ENCODE measurements at places on chromosomes 11 and 22. TPM values are rescaled to one million over a fixed set of nuclear protein-coding genes. Genes with fewer than 3 reads are reported as not detected.

Gene CCDC116
- total RNA-seq = 0.29 TPM

Gene TRIM51
- total RNA-seq = not detected

Gene CCDC117
- total RNA-seq = 20.0 TPM

DNA sequence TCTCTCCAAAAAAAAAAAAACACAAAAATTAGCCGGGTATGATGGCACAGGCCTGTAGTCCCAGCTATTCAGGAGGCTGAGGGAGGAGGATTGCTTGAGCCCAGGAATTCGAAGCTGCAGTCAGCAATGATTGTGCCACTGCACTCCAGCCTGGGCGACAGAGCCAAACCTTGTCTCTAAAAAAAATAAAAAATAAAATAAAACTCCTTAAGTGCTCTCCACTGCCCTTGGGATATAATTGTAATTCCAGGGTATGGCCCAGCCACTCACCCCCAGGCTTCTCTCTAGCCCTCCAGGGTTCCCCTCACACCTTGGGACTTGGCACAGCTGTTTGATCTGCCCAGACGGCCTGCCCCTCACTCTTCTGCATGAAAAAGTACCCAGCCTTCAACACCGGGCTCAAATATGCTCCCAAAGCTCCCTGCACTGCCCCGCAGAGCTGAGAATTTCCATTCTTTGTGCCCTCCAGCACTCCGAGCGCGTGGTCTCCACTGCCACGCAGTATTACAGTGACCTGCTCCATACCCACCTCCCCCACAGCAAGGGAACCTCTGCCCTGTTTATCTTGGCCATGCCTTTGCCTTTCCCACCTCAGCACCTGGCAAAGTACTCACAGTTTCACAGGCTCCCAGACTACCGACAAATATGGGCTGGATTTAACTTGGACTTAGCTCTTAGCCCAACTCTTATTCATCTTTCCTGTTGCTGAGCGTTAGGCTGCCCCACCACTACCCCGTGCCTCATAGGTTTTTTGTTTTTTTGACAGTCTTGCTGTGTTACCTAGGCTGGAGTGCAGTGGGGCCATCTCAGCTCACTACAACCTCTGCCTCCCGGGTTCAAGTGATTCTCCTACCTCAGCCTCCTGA lies 7.6 kb upstream of the FTH1 start:
- ATAC-seq = no peak

Gene MPZL2
- total RNA-seq = 2.8 TPM
